CD4-positive, alpha-beta T cell treated with Interferon gamma for 1 hour (primary cell): ENCODE measurements at places on chromosomes 2 and 18.

GRCh38 chr18:76504749-76505148 lies 9.7 kb upstream of the ZNF516 start:
- no peak for DNase-seq

DNA sequence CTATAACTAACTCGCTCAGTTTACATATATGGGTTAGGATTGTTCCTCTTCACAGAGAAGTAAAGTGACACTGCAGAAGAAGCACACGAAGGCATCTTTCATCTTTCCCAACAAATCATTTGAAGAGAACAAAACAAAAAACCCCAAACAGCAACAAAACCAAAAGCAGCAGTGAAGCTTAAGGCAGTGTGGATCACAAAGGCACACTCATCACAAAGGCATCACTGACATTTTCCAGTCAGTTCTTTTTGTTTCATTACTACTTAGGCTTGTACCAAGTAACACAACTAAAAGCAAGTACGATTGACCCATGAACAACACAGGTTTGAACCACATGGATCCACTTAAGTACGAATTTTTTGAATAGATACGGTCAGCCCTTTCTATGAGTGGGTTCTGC lies 75.7 kb downstream of the RNF152 start:
- DNase-seq = no peak

GRCh38 chr2:205494537-205495235 lies 187.6 kb upstream of the NRP2 start:
- no peak for DNase-seq

DNA sequence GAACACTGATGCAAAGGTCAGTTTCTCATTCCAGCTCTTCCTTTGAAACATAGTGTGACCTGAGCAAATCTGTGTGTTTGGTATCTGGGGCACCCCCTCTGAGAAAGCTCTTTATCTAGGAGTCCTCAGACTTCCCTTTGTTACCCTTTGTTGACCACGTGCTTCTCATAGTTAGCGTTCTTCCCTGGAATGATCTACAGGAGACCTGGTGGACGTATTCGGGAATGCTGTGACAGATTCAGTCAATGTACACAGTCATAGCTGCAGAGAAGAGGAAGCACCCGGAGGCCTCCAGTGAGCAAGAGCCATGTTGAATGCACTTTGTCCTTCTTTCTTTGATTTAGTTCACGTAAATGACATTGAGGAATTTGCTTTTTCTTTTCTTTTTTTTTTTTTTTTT lies 10.7 kb upstream of the CHMP1B start:
- DNase-seq = no peak

DNA sequence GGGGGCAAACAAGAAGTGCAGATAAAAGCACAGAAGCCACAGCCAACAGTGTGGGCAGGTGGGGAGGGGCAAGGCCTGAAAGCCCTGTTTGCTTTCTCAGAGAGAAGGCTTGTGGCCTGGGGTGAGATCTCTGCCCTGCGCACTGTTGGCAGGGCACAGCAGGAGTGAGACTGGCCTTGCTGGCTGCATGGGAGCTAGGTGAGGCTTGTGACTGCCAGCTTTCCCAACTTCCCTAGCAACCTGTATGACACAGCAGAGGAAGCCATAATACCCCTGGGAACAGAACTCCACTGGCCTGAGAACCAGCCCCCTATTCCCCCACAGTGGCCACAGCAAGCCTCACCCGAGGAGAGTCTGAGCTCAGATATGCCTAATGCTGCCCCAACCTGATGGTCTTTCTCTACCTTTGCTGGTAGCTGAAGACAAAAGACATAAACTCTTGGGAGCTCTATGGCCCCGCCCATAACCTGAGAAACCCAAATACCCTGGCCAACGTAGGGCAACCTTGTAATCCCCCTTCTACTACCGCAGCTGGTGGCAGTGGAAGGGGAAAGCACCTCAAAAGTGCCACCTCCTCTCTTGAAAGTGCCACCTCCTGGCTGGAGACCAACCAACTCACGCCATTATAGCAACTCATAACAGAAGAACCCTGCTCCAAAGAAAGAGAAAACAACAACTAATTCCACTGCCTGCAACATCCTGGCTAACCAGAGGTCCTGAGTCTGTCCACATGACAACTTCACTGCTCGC lies 44.4 kb downstream of the LCT start:
- no peak for DNase-seq

- DNase-seq = no peak
Measured at GRCh38 chr18:37561986-37562385, 3.6 kb downstream of the CELF4 start.

DNA sequence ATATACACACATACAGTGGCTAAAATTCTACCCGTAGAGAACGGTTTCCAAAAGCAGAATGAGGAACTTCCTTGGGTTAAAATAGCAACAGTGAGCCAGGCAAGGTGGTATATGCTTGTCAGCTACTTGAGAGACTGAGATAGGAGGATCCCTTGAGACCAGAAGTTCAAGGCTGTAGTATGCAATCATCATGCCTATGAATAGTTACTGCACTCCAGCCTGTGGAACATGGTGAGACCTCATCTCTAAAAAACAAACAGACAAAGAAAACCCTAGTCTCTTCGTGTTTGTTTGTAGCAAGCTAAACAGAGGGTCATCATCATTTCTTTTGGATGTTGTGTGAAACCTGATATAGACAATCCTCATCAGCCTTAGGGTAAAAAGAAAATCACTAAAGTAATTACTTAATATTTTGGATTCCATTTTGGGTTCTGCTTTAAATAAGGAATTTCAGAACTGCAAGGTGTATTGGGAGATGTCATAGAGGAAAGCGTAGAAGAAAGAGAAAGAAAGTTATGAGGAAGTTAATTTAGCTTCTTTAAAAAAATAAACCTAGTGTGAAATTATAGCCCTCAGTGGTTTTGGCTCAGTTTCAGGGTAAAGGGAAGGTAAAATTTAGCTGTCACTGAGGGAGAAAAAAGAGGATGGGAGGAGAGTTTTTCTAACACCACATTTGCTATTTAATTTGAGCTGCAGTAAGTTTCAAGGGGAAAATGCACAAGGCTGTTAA lies 46.5 kb downstream of the PLEK start:
- DNase-seq = no peak

GRCh38 chr2:182906454-182906853 lies 40.0 kb upstream of the FRZB start:
- DNase-seq = no peak

- no peak for DNase-seq
Measured at GRCh38 chr2:11342551-11343367, 1.7 kb downstream of the ROCK2 start.

- no peak for DNase-seq
Measured at GRCh38 chr2:217182926-217183325, 323.1 kb upstream of the TNP1 start.

- no peak for DNase-seq
Measured at GRCh38 chr2:43128559-43128955, 97.8 kb downstream of the ZFP36L2 start.

- DNase-seq = no peak
Measured at GRCh38 chr18:79422022-79422782, 26.5 kb downstream of the NFATC1 start.

GRCh38 chr18:48186861-48187260 lies 222.3 kb downstream of the ZBTB7C start:
- no peak for DNase-seq

DNA sequence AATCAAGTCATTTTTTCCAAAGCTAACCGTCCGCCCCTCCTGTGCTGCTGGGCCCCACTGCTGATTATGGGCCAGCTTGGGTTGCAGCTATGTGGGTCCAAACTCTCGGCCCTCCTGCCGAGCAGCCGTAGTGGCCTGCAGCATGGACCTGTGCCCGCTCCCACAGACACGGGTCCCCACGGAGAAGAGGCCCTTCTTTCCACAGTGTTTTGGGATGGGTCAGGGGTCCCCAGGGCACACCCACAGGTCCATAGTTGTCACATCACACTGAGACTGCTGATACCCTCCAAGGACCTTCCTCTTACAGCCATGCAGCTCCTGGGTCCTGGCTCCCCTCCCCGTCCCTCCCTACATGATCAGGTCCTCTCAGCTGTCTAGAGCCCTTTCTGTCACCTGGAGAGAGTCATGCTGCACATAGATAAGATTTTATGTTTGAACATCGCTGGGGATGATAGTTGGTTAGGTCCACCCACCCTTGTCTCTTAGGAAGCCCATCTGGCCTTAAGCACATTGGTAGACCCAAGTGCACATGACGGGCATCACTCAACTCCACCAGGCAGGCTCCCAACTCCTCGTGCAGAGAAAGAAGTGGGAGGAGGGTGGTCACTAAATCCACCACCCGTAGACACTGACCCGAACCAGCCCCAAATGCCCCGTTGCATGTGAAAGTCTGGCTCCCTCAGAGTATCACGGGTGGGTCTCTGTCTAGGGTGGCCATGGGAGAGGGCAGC lies 17.5 kb downstream of the GPR55 start:
- no peak for DNase-seq

GRCh38 chr18:54358495-54359040 lies 862 bp downstream of the C18orf54 start:
- DNase-seq = no peak

DNA sequence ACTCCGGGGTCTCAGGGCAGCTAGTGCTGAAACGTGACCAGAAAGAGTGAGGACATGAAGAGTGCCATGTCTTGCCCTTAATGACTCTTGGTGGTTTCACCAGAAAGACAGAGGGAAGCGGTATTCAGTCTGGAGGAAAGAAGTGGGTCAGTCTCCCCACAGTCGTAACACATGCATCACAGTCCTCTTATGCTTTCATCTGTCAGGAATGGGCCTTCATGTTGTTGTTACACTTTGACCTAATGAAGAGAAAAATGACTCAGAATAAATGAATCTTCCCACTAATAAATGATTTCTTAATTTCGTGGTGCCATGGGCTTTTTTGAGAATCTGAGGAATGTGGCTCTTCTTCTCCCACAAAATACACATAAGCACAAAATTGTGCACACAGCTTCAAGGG lies 103.2 kb downstream of the SLC8A1 start:
- DNase-seq = no peak

DNA sequence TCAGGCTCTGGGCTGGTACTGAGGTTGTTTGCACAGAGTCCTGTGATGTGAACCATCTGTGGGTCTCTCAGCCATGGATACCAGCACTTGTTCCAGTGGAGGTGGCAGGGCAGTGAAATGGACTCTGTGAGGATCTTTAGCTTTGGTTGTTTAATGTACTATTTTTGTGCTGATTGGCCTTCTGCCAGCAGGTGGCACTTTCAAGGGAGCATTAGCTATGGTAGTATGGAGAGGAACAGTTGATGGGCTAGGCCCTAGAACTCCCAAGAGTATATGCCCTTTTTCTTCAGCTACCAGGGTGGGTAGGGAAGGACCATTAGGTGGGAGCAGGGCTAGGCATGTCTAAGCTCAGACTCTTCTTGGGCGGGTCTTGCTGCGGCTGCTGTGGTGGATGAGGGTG lies 257.0 kb upstream of the GYPC start:
- DNase-seq = no peak

DNA sequence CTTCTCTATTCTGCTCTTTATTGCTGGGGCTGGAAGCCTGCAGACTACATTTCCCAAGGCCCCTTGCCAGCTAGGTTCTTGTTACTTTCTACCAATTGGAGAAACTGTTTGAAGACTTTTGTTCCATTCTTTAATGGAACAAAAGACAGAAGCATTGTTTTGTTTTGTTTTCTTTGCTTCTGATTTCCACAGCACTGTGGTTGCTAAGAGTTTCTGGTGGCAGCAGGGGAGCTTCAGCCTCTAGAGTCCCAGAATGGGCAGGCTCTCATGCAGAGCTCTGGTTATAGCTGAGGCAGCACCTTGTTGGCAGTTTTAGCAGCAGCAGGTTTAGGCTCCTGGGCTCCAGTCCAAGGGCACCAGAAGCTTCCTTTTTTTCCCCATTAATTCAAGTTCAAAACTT lies 234.3 kb downstream of the ETAA1 start:
- no peak for DNase-seq

- DNase-seq = no peak
Measured at GRCh38 chr18:13543144-13543543, 183.2 kb downstream of the FAM210A start.

GRCh38 chr2:141899740-141900139 lies 231.1 kb downstream of the LRP1B start:
- no peak for DNase-seq

DNA sequence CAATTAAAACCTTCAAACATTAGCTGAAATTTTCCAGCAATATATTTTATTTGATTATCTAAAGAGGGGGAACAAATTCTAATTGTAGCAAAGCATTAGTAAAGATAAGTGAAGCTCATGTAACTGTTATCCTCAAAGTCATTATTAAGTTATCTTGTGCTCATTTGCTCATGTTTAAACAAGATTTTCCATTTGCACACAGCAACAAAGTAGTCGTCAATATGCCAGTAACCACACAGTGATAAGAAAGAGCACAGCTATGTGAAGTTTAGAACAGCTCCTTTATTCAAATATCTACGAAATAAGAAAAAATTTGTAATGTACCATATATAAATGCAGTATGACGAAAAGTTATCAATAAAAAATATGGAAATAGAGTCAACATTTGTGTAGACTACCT lies 159.5 kb downstream of the ERBB4 start:
- DNase-seq = no peak

GRCh38 chr2:174784316-174784715 lies 20.0 kb upstream of the CHRNA1 start:
- DNase-seq = no peak

DNA sequence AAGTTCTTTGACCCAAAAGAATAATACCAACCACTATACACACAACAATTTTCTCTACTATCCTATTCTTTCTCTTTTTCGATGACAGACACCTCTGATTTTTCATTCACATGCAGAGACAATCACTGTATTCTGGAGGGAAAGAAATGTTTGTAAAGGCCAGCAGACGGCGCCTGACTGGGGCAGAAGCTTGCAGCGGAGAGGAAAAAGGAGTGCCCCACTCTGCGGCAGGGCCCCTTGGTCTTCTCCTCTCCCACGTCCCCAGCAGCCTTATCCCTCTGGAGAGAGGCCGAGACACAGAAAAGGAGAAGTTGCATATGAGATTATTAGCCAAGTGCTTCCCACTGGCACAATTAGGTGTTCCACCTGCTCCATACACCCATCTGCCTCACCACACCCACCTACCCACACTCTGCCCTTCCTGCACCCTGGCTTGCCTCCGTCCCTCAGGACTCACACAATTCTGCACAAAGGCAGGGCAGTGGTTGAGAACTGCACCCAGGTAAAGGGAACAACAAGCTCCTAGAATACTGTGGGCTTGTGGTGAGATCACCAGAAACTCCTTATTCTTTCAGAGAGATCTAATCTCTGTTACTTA lies 687.3 kb downstream of the NRXN1 start:
- no peak for DNase-seq

- DNase-seq = no peak
Measured at GRCh38 chr2:110842048-110842447, 109.7 kb downstream of the ACOXL start.

GRCh38 chr18:76824145-76824676 lies 1.9 kb downstream of the ZNF236 start:
- no peak for DNase-seq

DNA sequence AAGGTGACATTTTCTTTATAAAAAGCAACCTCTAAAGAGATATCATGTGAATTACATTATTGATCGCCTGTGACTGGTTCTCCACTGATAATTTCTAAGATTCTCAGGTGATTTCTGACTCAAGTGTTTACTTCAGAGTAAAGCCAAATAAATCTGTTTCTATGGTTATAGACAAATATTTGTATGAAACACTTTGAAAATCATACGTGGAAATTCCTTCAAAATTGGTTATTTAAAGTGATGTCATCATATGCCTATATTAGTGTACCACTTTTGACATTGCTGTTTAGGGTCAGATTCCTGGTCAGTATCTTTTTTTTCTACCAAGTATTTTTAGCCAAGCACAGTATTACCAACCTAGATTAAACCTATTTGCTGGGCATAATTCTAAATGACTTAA lies 881.3 kb upstream of the FAM98A start:
- DNase-seq = no peak
